Endodermal cell (in vitro differentiated cells): ENCODE measurements at places on chromosomes 13 and 19. TPM values are rescaled to one million over a fixed set of nuclear protein-coding genes. Genes with fewer than 3 reads are reported as not detected.
A peak's percentile ranks its signal among the peaks of the same experiment; 100 is the strongest.

The FBN3 gene
- 118 and 143 TPM in 2 replicates for total RNA-seq

The CLIP3 gene
- total RNA-seq: 19.7 to 21.8 TPM (median 20.1 TPM) in 3 replicates

The WDR87 gene
- not detected in 2 replicates for total RNA-seq

The LENG9 gene
- total RNA-seq: 3.5 to 4.3 TPM (median 4.2 TPM) in 3 replicates

The SRRM5 gene
- total RNA-seq: 0.23 to 0.61 TPM (median 0.35 TPM) in 3 replicates

The MAST1 gene
- 18.5 to 40.3 TPM (median 24.3 TPM) in 3 replicates for total RNA-seq

The FUT3 gene
- total RNA-seq: 0.61 to 1.3 TPM (median 1.2 TPM) in 3 replicates

The CYSLTR2 gene
- not detected in 2 replicates for total RNA-seq

The PSG1 gene
- total RNA-seq: not detected in 3 replicates

The FAM216B gene
- total RNA-seq: not detected in 3 replicates

The USHBP1 gene
- total RNA-seq: 3.8 and 4.1 TPM in 2 replicates

The DAND5 gene
- total RNA-seq: 0.13 and 0.14 TPM in 2 replicates

The KASH5 gene
- not detected in 3 replicates for total RNA-seq

The CD70 gene
- total RNA-seq: 1.8 to 10.2 TPM (median 3.9 TPM) in 3 replicates

The CDX2 gene
- not detected in 2 replicates for total RNA-seq

The ZNF846 gene
- total RNA-seq: 10.0 to 23.6 TPM (median 23.4 TPM) in 3 replicates

The SIGLEC12 gene
- not detected in 3 replicates for total RNA-seq

The TMEM272 gene
- 0.62 to 0.86 TPM in 2 of 3 replicates, not detected in the other for total RNA-seq

The TLE6 gene
- 17.3 to 56.4 TPM (median 18.6 TPM) in 3 replicates for total RNA-seq

- no peaks in the 10 kb centered on the region for H3K4me1 ChIP-seq
- no peaks in the 10 kb centered on the region for H3K27me3 ChIP-seq
- no peaks in the 10 kb centered on the region for H3K36me3 ChIP-seq
- no peak for DNase-seq
Measured at GRCh38 chr13:105377452-105377851, 1158.0 kb downstream of the EFNB2 start.

- no peaks in the 10 kb centered on the region for H3K27me3 ChIP-seq
- H3K27ac ChIP-seq: no peak overlapping the region
- no peak for DNase-seq
- H3K4me3 ChIP-seq: no peak overlapping the region
- no peaks in the 10 kb centered on the region for H3K4me1 ChIP-seq
Measured at GRCh38 chr13:77583581-77583980, 48.1 kb downstream of the SCEL start.

GRCh38 chr13:106232681-106233080 is 302.8 kb downstream of the EFNB2 start:
- no peaks in the 10 kb centered on the region for H3K27me3 ChIP-seq
- no peaks in the 10 kb centered on the region for H3K36me3 ChIP-seq
- no peaks in the 10 kb centered on the region for H3K4me1 ChIP-seq
- H3K4me3 ChIP-seq: no peak overlapping the region
- no peak overlapping the region for H3K27ac ChIP-seq
- no peak for DNase-seq

DNA sequence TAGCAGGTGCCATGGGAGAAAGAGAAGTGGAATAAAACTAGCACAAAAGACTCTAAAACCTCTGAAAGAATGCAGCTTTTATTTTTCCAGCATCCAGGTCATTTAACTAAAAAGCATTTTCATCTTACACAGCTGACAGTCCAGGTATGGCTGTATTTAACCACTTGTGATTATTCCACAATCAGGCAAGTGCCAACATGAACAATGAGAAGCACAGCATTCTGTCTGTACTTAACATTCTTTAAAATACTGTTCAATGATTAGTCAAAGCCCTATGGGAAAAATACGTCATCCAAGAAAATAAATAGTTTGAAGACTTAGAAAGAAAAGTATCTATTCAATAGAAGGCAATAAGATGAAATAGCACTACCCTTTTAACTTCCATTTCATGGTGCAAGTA is 246.9 kb downstream of the LIG4 start:
- H3K27ac ChIP-seq: no peak overlapping the region
- no peak overlapping the region for H3K4me3 ChIP-seq
- H3K4me1 ChIP-seq: no peaks in the 10 kb centered on the region
- no peaks in the 10 kb centered on the region for H3K27me3 ChIP-seq
- DNase-seq: no peak

DNA sequence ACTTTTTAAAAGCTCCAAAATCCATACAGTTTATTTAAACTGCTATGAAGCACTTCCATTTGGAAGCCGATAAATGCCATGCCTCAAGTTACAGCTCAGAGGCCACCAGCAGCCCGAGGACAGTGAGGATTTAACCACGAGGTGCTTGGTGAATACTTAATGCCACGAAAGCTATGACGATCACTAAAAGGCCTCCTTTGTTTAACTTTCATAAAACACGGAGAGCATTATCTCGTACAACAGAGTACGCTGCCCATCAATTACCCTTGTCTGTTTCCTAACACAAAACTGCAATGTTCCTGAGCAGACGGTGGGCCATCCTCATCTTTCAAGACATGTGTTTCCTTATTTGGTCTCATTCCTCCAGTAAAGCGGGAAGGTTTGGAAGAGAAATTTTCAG is 58.4 kb downstream of the PEPD start:
- DNase-seq: peak; percentile 5
- no peaks in the 10 kb centered on the region for H3K27me3 ChIP-seq
- no peak overlapping the region for H3K27ac ChIP-seq
- H3K36me3 ChIP-seq: peaks cover 18% of the 10 kb centered on the region
- H3K4me3 ChIP-seq: no peak overlapping the region
- H3K4me1 ChIP-seq: no peaks in the 10 kb centered on the region

DNA sequence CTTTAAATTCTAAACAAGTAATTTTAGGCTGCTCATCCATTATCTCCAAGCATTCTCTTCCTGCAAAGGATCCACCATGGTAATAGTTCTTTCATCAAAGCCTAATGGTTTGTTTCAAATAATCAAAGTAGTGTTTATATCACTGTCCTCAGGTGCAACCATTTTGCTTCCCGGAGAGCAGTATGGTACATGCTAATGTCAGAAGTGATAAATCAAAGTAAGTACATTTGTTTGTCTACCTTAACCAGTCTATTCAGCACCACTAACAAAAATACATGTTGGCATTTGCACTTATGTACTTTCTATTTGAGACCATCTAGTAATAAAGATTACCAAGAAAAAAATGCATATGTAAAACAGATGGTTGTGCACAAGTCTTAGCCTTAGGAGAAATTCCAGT is 37.5 kb downstream of the DACH1 start:
- H3K4me1 ChIP-seq: peaks cover 8% of the 10 kb centered on the region
- no peaks in the 10 kb centered on the region for H3K27me3 ChIP-seq
- H3K27ac ChIP-seq: no peak overlapping the region
- no peak overlapping the region for H3K4me3 ChIP-seq

DNA sequence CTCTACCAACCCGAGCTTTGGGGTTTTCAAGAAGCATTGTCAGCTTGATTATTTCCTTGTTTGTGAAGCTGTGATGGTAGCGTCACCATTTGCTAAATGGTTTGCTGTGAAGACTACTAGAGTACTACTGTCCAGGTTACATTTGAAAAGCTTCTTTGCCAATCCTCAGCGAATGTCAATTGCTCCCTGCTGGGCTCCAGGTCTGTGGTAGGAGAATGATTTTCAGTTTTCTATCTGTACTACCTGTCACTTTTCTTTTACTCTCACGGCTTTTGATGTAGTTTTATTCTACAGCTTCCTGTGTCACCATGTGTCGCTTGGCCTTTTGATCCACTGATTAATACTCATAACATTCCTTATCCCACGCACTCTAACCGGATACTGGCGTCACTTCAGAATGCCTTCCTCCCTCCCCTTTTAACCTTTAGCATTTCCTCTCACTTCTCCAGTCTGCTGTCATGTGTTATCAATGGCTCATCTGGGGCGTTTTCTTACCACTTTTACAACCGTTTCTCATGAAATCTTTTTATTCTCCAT is 7.5 kb upstream of the GPR183 start:
- no peak for DNase-seq
- H3K4me1 ChIP-seq: peaks cover 9% of the 10 kb centered on the region
- H3K36me3 ChIP-seq: peaks cover 45% of the 10 kb centered on the region
- H3K27me3 ChIP-seq: no peaks in the 10 kb centered on the region
- no peak overlapping the region for H3K27ac ChIP-seq

- no peaks in the 10 kb centered on the region for H3K4me1 ChIP-seq
- H3K27me3 ChIP-seq: no peaks in the 10 kb centered on the region
- peaks cover 2% of the 10 kb centered on the region for H3K36me3 ChIP-seq
- no peak overlapping the region for H3K4me3 ChIP-seq
Measured at GRCh38 chr13:59658738-59659330, 504.9 kb downstream of the DIAPH3 start.

DNA sequence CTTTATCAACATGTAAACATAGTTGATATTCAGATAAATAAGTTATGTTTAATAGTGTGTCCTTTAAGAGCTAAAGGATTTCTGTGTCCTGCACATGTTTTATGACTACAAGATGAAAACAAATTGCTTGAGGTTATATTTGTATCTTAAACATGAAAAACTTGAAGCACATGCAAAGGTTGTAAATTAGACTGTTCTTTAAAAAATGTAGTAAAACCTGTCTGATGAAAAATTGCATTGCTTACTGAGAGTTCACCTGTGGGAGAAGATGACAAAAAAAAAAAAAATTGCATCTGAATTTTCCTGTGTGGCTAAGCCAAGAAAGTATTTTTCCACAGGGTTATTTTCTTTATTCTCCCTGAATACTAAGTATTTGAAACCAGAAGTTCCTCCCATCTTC is 25.7 kb upstream of the LMO7 start:
- no peaks in the 10 kb centered on the region for H3K4me1 ChIP-seq
- no peaks in the 10 kb centered on the region for H3K36me3 ChIP-seq
- H3K27ac ChIP-seq: no peak overlapping the region
- H3K27me3 ChIP-seq: no peaks in the 10 kb centered on the region
- no peak overlapping the region for H3K4me3 ChIP-seq
- DNase-seq: no peak

DNA sequence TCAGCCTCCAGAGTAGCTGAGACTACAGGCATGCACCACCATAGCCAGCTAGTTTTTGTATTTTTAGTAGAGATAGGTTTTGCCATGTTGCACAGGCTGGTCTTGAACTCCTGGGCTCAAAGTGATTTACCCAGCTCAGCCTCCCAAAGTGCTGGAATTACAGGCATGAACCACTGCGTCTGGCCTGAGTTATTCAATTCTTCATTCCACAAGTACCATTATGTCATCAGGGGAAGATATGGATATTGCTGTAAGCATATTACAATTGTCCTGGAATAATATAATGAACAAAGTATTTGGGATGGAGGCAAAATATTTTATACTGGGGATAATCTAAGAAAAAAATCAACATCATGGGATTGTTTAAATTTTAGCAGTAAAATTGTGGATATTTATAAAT is 646.0 kb upstream of the SLITRK6 start:
- no peaks in the 10 kb centered on the region for H3K4me1 ChIP-seq
- no peaks in the 10 kb centered on the region for H3K36me3 ChIP-seq
- DNase-seq: no peak
- no peak overlapping the region for H3K27ac ChIP-seq
- H3K27me3 ChIP-seq: no peaks in the 10 kb centered on the region
- no peak overlapping the region for H3K4me3 ChIP-seq

GRCh38 chr13:112854321-112854720 is 114.7 kb upstream of the MCF2L start:
- no peak for DNase-seq
- H3K4me3 ChIP-seq: no peak overlapping the region
- H3K4me1 ChIP-seq: no peaks in the 10 kb centered on the region
- H3K36me3 ChIP-seq: peaks cover 97% of the 10 kb centered on the region
- H3K27me3 ChIP-seq: no peaks in the 10 kb centered on the region

- DNase-seq: no peak
- H3K4me3 ChIP-seq: no peak overlapping the region
- no peak overlapping the region for H3K27ac ChIP-seq
Measured at GRCh38 chr13:23354520-23354919, 79.0 kb downstream of the SACS start.

GRCh38 chr13:48400850-48401291 is 12.0 kb downstream of the LPAR6 start:
- H3K4me1 ChIP-seq: no peaks in the 10 kb centered on the region
- H3K27me3 ChIP-seq: no peaks in the 10 kb centered on the region
- H3K27ac ChIP-seq: no peak overlapping the region

GRCh38 chr13:27975564-27976361 is 6.6 kb upstream of the CDX2 start:
- peaks cover 6% of the 10 kb centered on the region for H3K4me1 ChIP-seq
- peaks cover 100% of the 10 kb centered on the region for H3K27me3 ChIP-seq
- H3K36me3 ChIP-seq: no peaks in the 10 kb centered on the region
- H3K4me3 ChIP-seq: no peak overlapping the region

DNA sequence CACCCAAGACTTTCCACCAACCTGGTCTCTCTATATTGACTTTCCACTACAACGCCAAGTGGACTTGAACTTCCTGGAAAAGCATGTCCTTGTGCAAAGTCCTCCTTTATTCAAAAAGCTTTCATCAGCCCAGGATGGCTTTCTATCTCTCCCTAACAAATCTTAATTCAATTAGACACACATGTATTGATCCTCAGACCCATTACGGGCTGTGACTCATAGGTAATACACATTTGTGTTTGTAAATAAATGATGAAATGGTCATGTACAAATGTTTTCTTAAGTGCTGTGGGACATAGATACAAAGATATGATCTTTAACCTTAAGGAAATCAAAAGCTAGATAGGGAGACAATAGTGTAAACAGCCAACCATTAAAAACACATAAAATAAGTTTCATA is 1189.7 kb downstream of the EFNB2 start:
- H3K36me3 ChIP-seq: no peaks in the 10 kb centered on the region
- no peak for DNase-seq

GRCh38 chr19:52170863-52171320 is 529 bp downstream of the ZNF836 start:
- peak; percentile 72 for DNase-seq
- H3K27ac ChIP-seq: no peak overlapping the region
- peak overlapping the region; percentile 100 for H3K4me3 ChIP-seq

GRCh38 chr19:18173054-18173571 is 500 bp upstream of the IFI30 start:
- H3K36me3 ChIP-seq: peaks cover 12% of the 10 kb centered on the region
- no peak overlapping the region for H3K4me3 ChIP-seq
- DNase-seq: no peak
- peaks cover 3% of the 10 kb centered on the region for H3K4me1 ChIP-seq

GRCh38 chr13:110365876-110366275 is 58.8 kb downstream of the COL4A2 start:
- peaks cover 88% of the 10 kb centered on the region for H3K36me3 ChIP-seq
- H3K27ac ChIP-seq: no peak overlapping the region
- H3K27me3 ChIP-seq: no peaks in the 10 kb centered on the region
- H3K4me1 ChIP-seq: peaks cover 7% of the 10 kb centered on the region

GRCh38 chr13:100493418-100493817 is 95.2 kb downstream of the GGACT start:
- no peak for DNase-seq
- H3K4me3 ChIP-seq: no peak overlapping the region
- H3K4me1 ChIP-seq: peaks cover 10% of the 10 kb centered on the region

DNA sequence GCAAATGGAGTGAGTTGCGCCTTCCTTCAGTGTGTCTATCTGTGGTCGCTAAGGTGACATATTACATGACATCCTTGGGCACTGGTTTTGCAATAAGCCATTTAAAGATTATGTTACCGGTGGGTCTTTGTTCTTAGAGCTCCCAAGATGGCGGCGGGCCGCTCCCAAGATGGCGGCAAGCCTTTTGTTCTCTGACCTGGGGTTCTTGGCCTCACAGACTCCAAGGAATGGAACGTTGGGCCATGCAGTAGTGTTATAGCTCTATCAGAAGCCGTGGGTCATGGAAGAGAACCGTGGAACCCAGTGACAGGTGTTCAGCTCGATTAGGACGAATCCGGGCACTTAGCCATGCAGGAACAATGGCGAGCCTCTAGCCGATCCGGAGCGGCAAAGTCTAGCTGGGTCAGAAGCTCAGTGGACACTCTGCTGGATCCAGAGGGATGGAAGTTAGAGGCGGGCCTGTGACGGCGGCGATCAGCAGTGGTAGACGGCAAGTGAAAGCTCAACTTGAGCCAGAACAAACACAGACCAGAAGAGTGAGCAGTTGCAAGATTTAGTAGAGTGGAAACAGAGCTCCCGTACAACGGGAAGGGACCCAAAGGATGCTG is 188.6 kb downstream of the TEX29 start:
- no peak for DNase-seq
- no peaks in the 10 kb centered on the region for H3K27me3 ChIP-seq
- H3K36me3 ChIP-seq: no peaks in the 10 kb centered on the region
- no peak overlapping the region for H3K4me3 ChIP-seq
